ENCODE measurements at places on chromosomes 12 and 14.

DNA sequence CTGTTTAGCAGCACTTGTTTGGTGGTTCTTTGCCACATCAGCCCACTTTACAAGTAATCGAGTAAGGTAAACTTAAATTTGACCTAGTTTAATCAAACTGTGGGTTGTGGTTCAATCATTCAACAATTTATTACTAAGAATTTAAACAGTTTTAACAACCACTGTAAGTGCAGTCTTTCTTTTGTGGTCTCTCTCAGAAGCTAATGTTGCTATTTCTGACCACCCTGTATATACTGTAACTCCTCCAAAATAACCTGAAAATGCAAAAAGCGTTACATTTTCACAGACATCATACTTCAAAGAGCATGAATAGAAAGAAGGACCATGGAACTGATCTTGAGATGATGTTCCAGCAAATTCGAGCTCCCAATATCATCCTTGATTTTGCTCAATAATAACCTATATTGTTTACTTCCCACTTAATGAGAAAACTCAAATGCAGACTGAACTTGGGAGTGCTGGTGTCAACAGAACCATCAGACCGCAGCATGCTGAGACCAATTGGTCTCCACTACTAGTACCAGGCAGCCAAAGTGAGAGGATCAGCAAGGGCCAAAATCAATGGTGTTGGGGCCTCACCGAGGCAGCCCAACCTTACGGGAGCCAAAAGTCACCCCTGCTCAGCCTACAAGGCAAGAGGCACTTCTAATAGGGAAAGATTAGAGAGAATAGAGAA, 22.1 kb downstream of the IFNG-AS1 start:
- DNase-seq: no peak

DNA sequence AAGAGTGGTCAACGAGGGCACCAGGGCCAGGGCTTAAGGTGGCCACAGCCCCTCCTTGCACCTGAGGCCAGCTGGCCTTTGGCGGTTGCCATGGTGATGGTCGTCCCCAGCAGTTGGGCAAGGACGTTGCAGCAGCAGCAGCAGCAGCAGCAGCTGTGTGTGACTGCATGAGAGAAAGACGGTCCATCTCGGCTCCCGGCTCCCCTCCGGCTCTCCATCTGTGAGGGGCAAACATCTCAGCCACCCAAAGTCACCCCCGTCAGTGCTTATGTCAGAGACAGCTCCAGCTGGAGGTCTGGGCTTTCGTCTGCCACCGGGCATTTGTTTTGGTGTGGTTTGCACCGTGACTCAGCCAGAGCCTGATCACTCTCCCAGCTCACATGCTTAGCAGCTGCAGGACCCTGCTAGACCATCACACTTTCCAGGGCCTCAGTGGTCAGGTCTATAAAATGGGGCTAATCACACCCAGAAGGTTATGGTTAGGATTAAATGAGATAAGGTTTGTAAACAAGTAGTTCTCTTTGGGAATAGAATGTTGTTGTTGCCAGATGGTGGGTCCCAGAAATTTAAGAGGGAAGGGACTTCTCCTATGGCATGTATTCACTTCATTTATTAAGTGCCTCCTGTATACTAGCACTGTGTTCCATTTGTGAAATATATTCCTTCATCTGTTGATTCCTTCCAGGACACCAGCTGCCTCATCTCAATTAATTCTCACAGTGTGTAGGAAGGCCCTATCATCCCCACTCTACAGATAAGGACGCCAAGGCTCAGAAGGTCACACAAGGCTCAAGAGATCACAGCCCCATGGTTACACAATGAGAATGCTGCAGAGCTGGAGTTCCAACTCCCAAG, 212.6 kb upstream of the LHX5 start:
- no peak for DNase-seq

- DNase-seq: no peak
Measured at GRCh38 chr14:103509864-103510723, 12.5 kb downstream of the CKB start.

DNA sequence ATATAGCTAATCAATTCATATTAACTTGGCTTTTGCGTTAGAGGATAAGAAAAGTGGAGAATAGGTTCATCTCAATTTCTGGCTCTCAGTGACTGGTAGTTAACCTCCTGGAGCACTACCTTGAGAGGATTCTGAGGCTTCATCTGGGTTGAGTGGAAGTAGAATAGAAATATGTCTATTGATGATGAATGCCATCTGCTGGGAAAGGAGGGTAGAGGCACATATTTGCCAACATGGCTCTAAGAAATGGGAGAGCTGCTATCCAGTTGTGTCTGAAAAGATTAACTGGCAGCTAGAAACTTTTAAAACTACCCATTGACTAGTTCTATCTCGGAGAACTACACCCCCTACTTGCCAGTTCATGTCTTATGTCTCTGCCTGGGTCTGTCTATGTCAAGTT, 530.1 kb downstream of the NRXN3 start:
- no peak for DNase-seq

DNA sequence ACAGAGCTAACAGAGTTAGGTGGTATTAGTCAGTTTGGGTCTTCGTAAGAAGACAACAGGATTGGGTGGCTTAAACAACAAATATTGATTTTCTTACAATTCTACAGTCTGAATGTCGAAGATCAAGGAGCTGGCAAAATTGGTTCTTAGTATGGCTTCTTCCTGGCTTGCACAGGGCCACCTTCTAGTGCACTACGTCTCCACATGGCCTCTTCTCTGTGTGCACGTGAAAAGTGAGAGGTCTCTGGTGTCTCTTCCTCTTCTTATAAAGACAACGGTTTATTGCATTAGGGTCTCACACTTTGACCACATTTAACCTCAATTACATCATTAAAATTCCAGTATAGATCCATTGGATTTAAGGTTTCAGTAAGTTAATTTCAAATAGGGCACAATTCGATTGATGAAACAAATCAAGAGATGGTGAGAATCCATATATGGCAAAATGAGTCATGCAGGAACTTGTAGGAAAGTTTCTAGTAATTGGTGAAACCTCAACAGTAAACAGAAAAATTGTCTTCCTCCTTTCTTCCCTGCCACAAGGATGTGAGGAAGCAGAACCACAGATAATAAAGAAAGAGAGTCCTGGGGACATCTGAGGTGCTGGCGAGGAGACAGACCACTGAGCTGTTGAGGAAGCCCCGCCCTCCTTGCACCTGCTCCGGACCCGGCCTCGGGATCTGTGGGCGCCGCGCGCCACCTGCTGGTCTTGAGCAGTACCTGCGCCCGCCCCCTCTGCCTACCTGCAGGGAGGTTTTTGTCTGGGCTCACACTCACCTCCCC, 846.7 kb downstream of the TMEM121 start:
- peak; percentile 90 for DNase-seq

DNA sequence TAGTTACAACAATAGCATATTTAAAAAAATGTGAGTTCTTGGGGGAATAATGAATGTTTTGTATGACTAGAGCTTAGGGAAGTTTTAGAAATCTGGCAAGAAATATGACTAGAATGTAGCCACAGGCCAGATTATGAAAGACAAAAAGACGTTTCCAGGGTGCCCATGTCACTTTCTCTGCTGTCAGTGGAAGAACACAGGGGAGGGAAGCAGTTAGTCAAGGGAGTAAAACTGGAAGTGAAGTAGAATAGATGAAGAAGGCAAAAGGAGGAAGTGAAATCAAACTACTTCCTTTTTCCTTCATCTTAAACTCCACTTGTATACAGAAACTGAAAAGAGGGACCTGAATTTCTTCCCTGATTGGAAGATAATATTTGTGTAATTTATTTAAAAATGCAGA, 81.2 kb upstream of the ATP2B1 start:
- DNase-seq: no peak

DNA sequence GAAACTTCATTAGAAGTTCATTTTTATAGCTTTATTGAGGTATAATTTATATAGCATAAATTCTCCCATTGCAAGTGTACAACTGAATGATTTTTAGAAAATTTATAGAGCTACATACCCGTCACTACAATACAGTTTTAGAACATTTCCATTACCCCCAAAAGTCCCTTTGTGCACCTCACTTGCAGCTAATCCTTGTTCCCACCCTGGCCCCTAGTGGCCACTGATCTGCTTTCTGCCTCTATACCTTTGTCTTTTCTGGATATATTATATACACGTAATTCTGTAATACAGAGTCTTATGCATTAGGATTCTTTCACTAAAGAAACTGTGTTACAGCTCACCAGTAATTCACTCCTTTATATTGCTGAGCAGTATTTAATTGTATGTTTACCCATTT, 145.1 kb upstream of the DIO2 start:
- no peak for DNase-seq

DNA sequence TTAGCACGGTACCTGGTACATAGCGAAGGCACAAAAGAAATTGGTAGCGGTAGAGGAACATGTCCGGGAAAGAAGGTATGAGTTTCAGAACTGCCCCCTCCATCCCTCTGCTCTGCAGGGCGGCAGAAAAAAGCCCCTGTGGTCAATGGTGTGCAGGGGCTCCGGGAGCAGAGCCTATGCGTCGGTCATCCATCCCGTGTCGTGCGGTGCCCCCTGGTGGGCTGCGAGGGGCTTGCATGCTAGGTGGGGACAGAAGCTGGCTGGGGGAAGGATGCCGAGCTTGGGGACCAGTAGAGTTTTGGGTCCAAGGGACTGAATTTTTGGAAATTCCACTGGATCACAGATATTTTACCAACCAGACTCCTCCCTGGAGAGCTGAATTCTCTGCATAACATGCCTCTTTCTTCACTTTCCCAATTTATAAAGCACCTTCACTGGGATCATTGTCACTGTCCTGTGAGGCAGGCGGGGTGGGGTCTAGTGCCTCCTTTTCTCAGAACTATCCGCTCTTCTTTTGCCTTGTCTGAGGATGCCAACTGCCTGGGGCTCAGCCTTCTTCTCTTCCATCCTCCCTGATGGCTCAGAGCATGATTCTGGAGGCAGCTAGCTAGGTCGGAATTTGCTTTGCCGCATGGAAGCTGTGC, 148.7 kb downstream of the SMOC1 start:
- no peak for DNase-seq

DNA sequence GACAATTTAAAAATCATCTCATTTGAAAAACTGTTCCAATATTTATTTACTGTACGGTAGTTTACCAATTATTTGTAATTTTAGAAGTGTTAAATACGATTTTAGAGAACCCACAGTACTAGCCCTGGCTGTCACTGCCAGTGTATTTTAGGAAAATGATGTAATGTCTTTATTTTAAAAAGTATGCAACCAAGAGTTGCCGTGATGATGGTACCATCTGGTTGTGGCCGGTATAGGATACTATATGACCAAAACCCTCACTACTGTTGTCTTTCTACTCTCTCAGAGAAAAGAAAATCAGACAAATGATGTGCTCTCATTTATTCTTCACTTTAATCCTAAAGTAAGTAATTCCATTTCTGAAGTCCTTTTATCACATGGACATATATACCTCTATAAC, 395.0 kb downstream of the FOXG1 start:
- no peak for DNase-seq

GRCh38 chr14:101496776-101497683, 64.3 kb upstream of the DIO3 start:
- no peak for DNase-seq

- no peak for DNase-seq
Measured at GRCh38 chr12:41190338-41190737, 2.2 kb downstream of the PDZRN4 start.

GRCh38 chr12:124675881-124676713, 108.7 kb upstream of the NCOR2 start:
- no peak for DNase-seq

DNA sequence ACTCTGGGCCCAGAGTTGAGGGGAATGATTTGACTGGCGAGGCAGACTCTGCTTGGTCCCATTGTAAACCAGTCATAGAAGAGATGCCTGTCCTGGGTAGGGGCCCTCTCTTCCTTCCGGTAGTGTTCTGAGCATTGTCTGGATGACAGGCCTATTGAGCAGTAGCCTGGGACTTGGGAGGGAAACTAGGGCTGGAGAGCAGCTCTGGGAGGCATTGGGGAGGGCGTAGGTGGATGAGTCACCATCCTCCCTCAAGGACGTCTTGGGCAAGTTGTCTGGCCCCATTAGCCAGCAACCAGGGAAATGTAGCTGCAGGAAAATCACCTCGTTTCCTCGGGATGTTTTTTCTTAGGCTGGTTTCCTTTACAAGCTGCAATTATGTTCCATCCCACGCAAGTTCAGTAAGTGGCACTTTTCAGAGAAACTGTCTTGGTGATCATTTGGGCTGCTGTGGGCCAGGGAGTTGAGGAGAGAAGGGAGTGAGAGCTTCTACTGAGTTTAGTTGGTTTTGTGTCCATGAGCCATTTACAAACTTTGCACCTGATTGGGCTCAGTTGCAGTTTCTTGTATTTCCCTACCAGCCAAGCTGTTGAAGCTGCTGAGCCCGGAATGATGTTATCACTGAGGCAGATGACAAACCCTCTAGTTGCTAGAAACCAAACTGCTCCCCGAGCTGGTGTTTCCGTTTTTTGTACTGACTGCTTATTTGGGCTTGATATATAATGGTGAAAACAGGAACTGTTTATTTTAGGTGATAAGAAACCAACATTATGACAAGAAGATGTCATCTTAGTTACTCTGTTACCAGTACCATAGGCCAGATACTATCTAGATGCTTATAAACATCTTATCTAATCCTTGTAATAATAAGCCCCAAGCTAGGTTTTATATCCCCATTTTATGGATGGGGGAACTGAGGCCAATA, 147.6 kb downstream of the CHST11 start:
- peak; percentile 63 for DNase-seq

DNA sequence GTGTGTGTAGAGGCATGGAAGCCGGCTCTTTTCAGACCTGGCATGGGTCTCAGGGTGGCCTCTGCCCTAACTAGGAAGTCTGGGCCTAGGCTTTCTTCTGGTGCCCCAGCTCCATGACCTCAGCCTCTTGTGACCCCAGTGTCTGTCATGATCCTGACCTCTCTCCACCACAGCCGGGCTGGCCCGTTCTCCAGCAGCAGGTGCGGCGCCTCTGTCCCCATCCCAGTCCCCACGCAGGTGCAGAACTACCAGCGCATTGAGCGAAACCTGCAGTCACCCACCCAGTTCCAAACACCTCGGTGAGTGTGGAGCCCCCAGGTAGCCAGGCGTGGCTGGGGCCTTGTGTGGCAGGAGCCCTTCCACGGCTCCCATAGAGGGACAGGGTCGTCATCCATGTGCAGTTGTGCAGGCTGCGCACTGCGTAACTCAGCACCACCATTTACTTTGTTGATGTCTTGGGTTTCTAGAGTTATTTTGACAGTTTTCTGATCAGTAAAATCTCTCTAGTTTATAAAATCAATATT, 14.8 kb upstream of the PUS1 start:
- no peak for DNase-seq

DNA sequence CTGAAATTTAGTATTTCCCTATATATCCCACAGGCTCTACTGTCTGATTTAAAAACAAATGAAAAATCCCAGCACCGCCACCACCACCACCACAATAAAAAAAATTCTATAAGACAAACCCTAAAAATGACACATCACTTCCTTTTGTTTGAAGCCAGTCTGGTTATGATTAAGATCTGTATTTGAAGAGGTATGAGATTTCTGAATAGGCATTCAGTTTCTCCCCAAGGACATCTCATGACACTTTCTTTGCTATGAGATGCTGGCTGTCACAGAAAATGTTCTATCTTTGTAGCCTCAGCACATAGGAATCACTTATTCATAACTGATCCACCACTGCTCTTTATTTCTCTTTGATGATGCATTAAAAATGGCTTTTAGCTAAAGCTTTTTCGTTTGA, 1071.0 kb downstream of the SLC6A15 start:
- DNase-seq: no peak

Data from activated naive CD4-positive, alpha-beta T cell treated with anti-CD3 and anti-CD28 coated beads, Interleukin-2, amount 50 U/mL, for 72 hours (primary cell).